ENCODE measurements at places on chromosomes 3 and 15. TPM values are rescaled to one million over a fixed set of nuclear protein-coding genes. Genes with fewer than 3 reads are reported as not detected.

DNA sequence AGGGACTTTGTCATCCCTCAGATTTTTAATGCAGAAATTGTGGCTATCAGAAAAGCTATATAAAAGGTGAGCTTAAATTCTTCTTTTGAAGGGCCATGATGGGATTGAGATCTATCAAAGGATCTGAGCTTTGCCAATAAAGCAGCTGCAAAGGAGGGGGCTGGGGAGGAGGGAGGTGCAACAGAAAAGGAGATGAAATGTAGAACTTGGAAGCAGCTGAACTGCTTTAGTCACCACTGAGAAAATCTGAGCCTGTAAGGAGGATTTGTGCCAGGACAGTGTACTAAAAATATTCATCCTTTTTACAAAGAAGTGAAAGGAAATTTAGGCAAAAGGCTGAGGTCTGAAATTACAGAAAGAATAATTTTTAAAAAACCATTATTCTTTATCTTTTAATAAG is 10.4 kb downstream of the TSPAN3 start:
- no peak for DNase-seq
- H3K27ac ChIP-seq, result no peak overlapping the region
- H3K4me1 ChIP-seq, result peaks cover 22% of the 10 kb centered on the region
- no peak overlapping the region for H3K4me3 ChIP-seq

The C3orf70 gene
- 8.4 TPM for total RNA-seq

DNA sequence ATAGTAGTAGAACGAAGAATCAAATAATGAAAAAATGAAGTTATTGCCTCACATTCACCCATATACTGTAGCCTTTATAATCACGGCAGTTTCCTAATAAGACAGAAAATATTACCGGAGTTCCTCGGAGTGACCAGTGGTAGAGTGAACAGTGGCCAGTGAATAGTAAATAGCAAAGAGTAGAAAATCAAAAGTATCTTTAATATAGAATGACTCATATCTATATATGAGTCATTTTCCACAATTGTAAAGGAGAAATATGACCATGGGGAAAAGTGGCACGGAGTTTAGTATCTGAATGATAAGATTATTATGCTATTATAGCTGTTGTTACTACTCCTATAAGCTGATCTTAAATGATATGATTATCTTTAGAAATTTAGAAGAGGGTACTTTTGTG is 38.5 kb downstream of the ZBTB20 start:
- no peaks in the 10 kb centered on the region for H3K27me3 ChIP-seq
- no peak for DNase-seq
- H3K4me3 ChIP-seq, result no peak overlapping the region

- no peaks in the 10 kb centered on the region for H3K27me3 ChIP-seq
- no peak for DNase-seq
- no peak overlapping the region for H3K4me3 ChIP-seq
- H3K36me3 ChIP-seq, result no peaks in the 10 kb centered on the region
These were observed 141.4 kb downstream of the TFG start for GRCh38 chr3:100850701-100851100.

The ALDH1L1 gene
- total RNA-seq, result 25.6 TPM

The RTP3 gene
- not detected for total RNA-seq

DNA sequence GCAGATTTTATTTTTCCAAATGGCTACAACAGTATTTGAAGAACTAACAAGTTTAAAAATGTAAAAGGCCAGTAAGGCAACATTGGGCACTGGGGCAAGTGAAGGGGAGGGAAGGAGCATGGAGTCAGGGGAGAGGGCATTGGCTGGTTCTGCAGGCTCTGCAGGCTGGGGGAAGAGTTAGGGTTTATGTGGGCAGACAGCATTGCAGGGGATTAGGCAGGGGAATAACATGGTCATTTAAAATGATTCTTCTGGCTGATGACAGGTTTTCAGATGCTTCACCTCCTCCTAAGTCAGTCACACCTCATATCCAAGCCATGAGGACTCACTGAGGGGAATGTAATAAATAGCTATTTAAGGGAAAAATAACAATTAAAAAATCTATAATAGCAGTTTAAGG is 52.6 kb downstream of the BTD start:
- no peaks in the 10 kb centered on the region for H3K36me3 ChIP-seq
- DNase-seq, result no peak
- H3K27me3 ChIP-seq, result no peaks in the 10 kb centered on the region
- H3K4me1 ChIP-seq, result no peaks in the 10 kb centered on the region

The WDR76 gene
- 6.8 TPM for total RNA-seq

The NAALADL2 gene
- 24.3 TPM for total RNA-seq

DNA sequence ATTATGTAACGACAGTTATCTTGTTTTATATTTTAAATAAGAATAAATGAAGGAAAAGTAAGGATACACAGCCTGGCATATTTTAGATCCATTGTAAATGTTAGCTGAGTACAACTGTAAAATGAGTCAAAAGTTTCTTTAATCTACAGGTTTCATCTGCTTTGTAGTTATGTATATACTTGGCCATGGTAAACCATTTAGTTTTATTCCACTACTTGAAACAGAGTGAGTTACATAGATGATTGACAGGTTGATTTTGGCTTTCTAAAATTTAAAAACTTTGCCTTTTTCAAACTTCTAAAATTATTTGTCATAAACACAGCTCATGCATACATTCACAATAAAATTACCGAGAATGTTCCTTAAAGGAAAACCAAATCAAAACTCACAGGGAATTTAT is 371.2 kb downstream of the ROBO1 start:
- H3K27me3 ChIP-seq, result no peaks in the 10 kb centered on the region
- no peak for DNase-seq
- no peaks in the 10 kb centered on the region for H3K4me1 ChIP-seq
- H3K36me3 ChIP-seq, result no peaks in the 10 kb centered on the region
- H3K4me3 ChIP-seq, result no peak overlapping the region

The ZBTB11 gene
- total RNA-seq, result 12.2 TPM
